ENCODE measurements at places on chromosomes 1 and 21.

- no peak for DNase-seq
Measured at GRCh38 chr21:36516281-36516680, 36.4 kb upstream of the CLDN14 start.

GRCh38 chr1:45623972-45624371, at the start of gene CCDC17:
TSS of gene CCDC17 (minus strand) at chr1:45624054. CDS start at chr1:45623909, 145 bp downstream.
- DNase-seq: no peak

DNA sequence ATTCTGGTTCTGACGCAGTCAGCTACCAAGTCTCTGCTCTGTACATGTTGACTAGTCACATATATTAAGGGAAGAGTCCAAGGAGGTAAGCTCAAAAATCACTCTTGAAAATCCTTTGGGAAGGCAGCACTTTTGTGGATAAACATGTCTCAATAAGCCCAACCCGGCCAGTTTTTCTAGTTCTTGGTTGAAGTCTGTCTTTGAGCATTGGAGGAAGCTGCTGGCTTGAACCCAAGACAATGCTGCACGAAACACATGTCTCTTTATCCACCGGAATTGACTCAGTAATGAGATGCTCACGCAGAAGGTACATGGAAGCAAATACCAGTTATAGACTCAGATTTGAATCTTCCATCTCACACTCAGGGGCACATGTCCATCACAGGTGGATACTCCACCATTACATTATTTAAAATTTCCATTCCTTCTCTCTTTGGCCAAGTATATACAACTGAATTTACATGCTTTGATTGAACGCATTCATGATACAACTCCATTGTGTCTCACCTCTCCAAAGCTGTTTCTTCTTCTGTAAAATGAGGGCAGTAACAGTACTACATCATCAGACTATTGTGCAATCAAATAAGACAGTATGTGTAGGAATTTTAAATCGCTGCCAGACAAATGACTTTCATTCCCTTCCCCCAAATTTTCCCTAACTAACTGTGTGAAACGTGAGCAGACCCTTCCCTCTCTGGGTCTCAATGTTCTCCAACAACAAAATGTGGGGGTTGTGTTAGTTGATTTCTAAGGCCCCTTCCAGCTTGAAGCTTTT, 9.6 kb upstream of the GUCA2A start:
- no peak for DNase-seq

DNA sequence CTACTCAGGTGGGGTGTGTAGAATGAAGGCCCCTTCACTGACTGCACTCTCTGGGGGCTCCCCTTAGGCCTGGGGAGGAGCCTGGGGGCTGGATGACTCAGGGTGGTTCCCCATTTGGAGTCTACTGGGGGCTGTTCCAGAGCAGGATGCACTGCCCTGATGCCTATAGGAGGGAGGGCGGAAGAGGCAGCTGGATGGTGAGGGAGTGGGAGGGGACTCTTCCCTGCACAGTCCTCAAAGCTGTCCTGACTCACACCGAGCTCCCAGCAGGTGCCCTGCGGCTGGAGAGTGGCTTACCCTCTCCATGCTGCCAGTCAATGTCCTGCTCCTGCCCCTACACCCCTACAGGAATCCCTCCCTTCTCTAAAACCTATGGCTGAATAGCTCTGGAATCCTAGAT, 204.4 kb downstream of the TRABD2B start:
- no peak for DNase-seq

GRCh38 chr1:26145041-26145959, 13.6 kb upstream of the FAM110D start:
- peak; percentile 75 for DNase-seq

GRCh38 chr1:167057241-167057688, 32.9 kb downstream of the GPA33 start:
- DNase-seq: peak; percentile 45

GRCh38 chr1:234956821-234957329, 171.8 kb downstream of the TOMM20 start:
- no peak for DNase-seq

DNA sequence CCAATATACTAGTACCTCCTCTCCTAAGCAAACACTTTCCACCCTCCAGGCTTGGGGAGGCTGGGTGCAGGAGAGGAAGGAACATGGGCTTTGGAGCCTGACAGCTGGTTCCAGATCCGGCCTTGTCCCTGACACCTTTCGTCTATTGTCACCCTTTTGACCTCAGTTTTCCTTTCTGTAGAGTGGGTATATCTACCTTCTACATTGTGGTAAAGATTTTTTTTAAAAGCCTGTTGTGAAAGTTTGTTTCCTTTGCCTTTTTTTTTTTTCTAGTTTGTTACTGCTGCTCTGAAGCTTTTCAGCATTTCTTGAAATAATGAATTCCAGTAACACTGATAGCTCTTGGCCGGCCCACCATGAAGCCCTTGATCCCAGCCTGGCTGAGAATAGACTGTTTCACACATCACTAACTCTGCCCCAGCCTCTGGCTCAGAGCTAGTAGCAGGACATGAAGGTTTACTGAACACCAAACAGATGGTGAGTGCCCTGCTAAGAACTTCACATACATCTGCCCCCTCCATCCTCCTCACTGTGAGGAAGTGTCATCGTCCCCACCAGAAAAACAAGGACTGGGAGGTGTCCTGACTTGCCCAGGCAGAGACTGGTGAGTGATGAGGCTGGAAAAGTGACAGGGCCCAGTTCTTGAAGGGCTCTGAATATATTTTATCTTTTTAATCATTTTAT, 33.0 kb upstream of the ID3 start:
- DNase-seq: no peak

GRCh38 chr1:231062500-231063270, 22.6 kb upstream of the FAM89A start:
- DNase-seq: no peak

DNA sequence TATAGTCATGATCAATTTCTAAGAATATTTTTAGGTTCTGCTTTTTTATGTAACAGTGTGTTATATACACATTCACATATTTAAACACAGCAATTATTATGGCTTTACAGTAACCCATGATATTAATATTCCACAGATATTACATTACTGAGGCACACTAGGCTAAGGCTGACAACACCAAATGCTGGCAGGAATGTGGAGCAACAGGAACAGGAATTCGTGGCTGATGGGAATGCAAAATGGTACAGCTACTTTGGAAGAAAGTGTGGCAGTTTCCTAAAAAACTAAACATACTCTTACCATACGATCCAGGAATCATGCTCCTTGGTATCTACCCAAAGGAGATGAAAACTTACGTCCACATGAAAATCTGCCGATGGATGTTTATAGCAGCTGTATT, 1.9 kb upstream of the KCNJ9 start:
- DNase-seq: no peak

- no peak for DNase-seq
Measured at GRCh38 chr1:160996178-160996577, 24.8 kb downstream of the F11R start.

- DNase-seq: no peak
Measured at GRCh38 chr1:55196433-55197035, 18.6 kb downstream of the USP24 start.

DNA sequence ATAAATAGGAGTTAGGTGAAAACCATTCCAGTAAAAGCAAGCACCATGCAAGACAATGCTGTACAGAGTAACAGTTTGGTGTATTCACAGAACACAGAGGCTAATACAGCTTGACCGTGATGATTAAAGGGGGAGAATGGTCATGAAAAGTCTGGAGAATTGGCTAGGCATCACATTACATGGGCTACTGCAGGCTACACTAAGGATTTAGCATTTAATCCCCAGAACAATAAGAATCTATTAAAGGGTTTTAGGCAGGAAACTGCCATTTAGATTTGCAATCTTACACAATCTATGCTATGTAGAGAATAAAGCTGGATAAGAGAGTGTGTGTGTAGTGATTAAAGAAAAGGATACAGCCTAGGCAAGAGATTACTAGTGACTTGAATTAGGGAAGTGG, 30.6 kb downstream of the HFM1 start:
- no peak for DNase-seq

DNA sequence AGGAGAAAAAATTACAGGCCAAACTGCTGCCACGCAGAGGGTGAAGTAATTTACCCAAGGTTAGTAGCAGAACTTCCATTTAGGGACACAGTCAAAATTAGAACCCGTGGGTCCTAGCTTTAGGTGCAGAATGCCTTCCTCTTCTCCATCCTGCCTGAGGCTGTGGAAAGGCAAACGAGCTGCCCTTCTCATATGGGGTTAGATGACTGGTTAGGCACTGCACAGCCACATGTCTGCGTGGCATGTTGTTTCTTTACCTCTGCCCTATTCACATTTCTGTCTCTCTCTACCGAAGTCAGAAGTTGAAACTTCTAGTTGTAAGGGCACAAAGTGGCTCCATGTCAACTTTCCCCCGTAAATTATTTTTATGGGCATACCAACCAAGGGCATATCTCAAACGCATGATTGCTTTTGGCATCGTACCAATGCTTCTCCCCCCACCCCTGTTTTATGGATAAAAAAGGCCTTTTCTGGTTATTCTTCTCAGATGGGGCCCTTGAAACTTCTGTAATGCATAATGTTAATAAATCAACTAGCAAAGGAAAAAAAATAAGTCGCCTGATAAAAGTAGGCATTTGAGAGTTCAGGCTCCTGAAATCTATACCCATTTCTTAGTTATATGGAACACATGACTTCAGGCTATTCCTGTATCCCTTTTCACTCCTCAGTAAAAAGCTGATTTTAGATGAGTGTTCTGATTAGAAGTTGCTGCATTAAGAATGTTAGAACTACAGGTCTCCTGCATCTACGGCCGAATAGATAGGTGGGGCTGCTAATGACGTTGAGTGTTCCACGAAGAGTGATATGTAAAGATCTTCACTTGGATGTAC, 139.6 kb upstream of the NRIP1 start:
- DNase-seq: no peak

DNA sequence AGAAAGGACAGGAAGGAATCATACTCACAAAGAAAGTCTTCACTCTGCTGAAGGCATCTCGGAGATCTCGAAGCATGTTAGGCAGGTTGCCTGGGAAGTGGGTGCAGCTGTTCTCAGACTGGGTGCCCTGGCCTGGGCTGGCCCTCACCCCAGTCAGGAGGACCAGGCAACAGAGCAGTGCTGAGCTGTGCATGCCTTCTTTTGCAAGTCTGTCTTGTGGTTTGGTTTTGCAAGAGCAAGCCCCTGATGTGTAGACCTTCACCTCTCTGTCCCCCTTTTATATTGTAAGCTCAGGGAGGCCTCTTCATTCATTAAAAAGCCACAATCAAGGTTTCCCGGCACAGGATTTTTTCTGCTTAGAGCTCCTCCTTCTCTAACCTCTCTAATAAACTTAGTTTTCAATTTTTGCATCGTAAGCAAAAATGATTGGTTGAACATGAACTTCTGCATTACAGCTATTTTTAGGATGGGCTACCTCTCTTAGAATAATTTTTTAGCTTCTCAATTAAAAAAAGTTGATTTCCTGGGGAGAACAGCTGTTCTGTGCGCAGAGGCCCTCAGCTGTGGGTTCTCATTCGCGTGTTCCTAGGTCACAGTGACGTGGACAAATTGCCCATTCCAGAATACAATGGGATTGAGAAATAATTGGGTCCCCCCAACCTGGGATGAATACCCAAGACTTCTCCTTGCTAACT, at the start of gene IL10:
Gene IL10, minus strand, starts transcription at position 252 of the 695 bp plus-strand sequence. Its CDS starts 59 bp downstream, at position 193.
- DNase-seq: no peak

DNA sequence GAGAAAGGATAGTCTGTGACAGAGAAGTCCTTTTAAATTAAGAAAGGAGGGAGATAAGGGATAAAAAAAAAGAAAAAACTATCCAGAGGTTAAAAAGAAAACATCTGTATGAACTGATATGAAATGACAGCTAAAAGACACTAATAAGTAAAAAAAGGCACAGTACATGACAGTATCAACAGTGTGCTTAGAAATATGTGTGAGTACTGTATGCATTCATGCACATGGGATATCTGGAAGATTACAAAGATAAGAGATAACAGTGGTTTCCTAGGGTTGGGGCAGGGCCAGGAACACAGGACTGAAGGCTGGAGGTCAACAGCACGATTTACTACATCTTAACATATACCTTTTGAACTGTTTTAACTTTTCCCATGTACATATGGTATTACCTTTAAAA, 13.3 kb downstream of the PTP4A2 start:
- DNase-seq: no peak

- no peak for DNase-seq
Measured at GRCh38 chr1:2356401-2356800, 35.0 kb downstream of the MORN1 start.

DNA sequence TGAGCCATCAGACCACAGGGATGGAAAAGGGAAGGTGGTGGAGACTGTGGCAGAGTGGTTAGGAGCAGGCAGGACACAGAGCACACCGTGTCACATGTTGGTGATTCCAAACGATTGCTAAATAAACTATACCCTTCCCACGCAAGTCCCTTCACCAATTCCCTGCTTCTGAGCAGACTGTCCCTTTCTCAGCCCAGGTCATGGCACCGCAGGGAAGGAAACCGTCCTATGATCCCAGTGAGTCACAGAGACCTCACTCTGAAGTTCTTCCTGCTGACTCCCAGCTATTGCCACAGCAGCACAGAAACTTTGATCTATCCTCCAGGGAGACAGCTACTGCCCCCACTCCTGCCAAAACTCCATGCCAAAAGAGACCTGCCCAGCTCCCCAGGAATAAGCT, 19.2 kb downstream of the RIMS3 start:
- no peak for DNase-seq

- DNase-seq: no peak
Measured at GRCh38 chr1:160608057-160608456, 28.8 kb upstream of the CD84 start.

GRCh38 chr1:247370786-247371732, 39.4 kb upstream of the ZNF496 start:
- DNase-seq: no peak

- DNase-seq: no peak
Measured at GRCh38 chr1:21366288-21366687, 73.6 kb upstream of the NBPF3 start.

- no peak for DNase-seq
Measured at GRCh38 chr1:10965546-10966226, 46.8 kb upstream of the TARDBP start.

DNA sequence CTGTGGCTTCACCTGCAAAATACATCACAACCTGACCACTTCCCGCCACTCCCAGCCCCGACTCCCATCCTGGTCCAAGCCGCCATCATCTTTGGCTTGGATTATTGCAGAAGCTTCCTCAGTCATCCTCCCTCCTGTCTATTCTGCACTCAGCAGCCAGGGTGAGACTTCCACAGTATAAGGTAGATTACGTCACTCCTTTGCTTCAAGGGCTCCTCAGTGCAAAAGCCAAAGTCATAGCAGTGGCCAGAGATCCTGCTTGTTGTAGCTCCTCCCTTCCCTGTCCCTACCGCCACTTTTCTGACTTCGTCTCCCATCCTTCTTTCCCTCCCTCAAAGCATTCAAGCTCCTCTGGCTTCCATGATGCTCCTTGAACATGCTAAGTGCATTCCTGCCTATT, 152.8 kb downstream of the GRIK3 start:
- no peak for DNase-seq

GRCh38 chr1:229025576-229025975, 245.3 kb upstream of the RAB4A start:
- no peak for DNase-seq

DNA sequence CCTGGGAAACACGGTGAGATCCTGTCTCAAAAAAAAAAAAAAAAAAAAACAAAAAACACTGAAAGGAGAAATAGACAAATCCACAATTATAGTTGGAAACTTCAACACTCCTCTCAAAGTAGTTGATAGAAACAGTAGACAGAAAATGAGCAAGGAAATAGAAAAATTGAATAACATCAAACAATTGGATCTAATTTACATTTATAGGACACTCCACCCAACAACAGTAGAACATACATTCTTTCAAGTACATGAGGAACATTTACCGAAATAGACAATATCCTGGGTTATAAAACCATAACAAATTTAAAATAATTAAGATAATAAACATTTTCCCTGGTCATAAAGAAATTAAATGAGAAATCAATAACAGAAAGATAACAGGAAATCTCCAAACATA, 14.9 kb upstream of the ZMYM1 start:
- no peak for DNase-seq

All from GM20000 (cell line).